ENCODE measurements at places on chromosomes 5 and 9. TPM values are rescaled to one million over a fixed set of nuclear protein-coding genes. Genes with fewer than 3 reads are reported as not detected.

- no peaks in the 10 kb centered on the region for H3K27me3 ChIP-seq
- H3K36me3 ChIP-seq, result no peaks in the 10 kb centered on the region
- no peak for DNase-seq
- H3K4me1 ChIP-seq, result no peaks in the 10 kb centered on the region
- no peak overlapping the region for H3K27ac ChIP-seq
These were observed 171.1 kb downstream of the TARS1 start for GRCh38 chr5:33611877-33612276.

DNA sequence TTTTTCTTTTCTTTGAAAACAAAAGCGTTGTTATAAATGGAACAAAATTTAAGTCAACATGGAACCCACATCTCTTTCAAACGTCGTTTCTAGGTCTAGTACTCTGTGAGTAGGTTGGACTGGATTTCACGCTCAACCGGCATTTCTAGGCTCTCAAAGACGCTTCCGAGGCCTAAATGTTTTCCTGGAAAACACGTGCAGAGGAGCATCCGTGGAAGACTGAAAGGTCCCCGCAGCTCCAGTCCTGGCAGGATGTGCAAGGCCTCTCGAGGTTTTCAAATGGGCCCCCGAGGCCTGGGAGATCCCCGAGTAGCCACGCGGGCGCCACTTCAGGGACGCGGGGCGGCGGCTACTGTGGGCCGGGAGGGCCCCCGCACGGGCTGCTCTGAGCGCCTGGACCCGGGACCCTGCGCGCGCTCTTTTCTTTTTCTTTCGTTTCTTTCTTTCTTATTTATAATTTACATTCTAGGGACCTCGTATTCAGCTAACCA, 4.2 kb upstream of the IRX2 start:
- H3K4me1 ChIP-seq, result peaks cover 12% of the 10 kb centered on the region
- DNase-seq, result no peak
- H3K27ac ChIP-seq, result no peak overlapping the region
- H3K4me3 ChIP-seq, result no peak overlapping the region
- peaks cover 72% of the 10 kb centered on the region for H3K27me3 ChIP-seq

The UGT3A2 gene
- total RNA-seq, result not detected

DNA sequence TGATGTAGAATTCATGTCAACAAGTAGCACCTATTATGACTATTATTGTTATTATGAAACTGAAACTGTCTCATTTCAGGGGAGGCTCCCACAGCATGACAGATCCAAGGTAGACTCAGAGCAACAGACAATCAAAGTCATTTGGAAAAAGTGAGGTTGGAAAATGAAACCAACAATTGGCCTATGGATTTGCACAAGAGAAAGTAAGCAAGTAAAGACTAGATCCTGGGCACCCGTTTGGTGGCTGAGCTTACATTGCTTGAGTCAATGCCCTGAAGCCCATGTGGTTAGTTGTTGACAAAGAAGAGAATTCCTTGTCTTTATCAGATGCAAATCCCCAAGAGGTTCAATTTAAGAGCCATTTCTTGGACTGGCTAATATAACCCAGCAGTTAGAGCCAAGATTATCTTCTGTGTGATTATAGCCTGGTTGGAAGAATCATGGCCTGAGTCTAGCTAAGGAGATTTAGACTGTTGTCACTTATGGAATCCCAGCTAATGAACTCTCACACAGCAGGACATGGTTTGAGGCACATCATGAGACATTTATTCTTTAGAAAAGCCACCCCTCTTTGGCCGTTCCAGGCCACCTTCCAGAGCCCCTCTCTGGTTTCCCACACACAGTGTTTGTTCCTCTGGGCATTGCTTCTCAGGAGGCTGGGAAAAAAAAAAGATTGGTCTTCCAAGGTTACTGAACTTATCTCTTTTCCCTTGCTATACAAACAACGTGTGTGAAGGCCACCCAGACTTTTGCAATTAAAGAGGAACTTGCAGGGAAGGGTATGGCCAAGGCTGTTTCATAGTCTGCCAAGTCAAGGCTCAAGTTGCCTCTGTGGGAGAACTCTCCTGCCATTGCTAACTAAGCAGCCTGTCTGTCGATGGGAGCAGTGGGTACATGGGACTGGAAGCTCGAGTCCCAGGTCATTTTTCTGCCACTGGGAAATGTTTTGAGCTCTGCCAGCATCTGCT, 399.5 kb downstream of the ENC1 start:
- H3K27ac ChIP-seq, result no peak overlapping the region
- DNase-seq, result no peak

The ACTBL2 gene
- not detected for total RNA-seq

DNA sequence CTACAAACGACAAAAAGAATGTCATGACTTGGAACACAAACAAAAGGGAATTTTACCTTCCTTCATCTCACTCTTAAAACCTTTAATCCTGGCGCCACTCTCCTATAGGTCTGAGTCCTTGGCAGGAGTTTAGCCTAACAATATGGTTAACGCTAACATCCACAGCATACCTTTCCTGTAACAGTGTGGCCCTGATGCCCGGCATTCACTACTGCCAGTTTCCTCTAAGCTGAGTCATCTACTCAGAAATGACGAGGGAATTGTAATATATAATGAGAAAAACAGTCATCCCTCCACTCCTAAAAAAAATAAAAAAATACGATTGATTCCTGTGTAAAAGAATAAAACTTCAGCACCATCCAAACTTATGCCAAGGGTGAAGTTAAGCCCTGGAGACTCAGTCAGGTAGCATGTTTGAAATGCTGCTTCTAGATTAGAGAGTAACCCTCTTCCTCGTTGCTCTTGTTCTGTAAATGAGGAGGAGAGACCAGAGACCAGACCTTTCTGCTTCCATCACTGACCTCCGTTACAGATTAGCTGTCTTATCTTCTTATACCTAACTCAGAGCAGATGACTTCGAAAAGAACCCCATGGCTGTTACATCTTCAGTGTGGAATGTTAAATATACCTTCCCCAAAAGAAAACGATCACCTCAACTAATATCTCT, 37.4 kb downstream of the CCDC125 start:
- H3K4me1 ChIP-seq, result no peaks in the 10 kb centered on the region
- no peaks in the 10 kb centered on the region for H3K36me3 ChIP-seq

GRCh38 chr5:154829589-154830218, 20.7 kb downstream of the FAXDC2 start:
- no peaks in the 10 kb centered on the region for H3K36me3 ChIP-seq
- H3K4me1 ChIP-seq, result no peaks in the 10 kb centered on the region
- no peak for DNase-seq

The SPINK4 gene
- total RNA-seq, result not detected

The INSYN2B gene
- total RNA-seq, result 2.4 TPM
